ENCODE measurements at places on chromosomes 1 and 21.
A peak's percentile ranks its signal among the peaks of the same experiment; 100 is the strongest.

- no peak for DNase-seq
Measured at GRCh38 chr1:21525340-21525717, 16.1 kb downstream of the ALPL start.

DNA sequence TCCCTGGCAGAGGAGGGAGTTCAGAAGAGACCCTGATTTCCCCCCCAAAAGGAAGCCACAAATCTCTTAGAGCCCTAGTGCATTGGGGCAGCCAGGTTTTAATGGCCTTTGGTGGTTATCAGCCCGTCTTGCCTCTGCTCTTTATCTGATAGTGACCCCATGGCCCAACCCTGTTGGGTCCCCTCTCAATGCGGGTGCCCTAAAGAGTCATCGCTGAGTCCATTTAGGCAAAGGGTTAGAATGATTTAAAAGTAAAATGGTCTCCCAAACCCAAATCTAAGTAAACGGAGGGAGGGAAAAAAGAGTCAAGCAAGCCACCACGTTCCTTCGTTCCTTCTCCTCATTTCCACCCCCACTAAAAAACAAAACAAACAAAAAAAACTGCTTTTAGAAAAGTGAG is 164.0 kb downstream of the RUNX1 start:
- no peak for DNase-seq

DNA sequence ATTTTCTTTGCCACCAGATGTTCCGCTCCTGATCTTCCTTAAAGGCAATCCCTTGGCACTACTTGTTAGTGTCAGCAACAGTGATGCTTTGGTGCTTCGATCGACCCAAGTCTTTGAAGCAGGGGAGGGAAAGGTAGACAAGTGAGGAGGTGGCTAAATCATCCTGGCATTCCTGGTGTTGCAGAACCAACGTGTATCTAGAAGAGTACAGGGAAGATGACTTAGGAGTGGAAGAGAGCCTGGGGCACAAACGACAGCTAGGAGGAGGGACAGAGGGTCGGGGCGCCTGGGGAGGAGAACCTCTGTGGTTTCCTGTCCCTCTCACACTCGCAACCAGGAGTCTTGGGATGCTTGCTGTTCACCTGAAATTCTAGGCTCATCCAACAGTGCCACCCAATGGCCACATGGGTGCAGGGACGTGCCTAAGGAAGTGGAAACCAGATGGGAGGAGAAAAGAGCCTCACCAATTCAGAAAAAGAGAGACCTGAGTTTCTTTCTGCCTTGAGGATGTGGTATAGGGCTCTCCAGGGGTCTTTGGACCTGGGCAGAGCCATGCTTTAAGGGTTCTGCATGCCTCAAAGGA is 9.5 kb upstream of the KCNA2 start:
- DNase-seq = peak; percentile 72

DNA sequence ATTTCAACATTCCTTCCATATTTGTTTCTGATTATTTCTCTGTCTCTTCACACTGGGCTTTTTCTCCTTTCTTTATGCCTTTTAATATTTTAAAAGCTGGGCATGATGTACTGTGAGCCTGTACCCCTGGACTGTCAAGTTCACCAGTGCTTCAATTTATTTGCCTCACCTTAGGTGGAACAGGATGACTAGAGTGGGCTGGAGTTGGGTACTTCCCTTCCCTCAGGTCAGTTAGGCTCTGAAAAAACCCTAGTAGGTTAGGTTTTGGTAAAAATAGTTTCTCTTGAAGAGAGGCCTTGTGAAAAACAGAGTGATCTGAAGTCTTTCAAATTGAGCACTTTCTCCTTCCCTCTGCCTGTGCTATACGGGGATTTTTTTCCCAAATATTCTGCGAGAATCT is 163.0 kb upstream of the LYPLAL1 start:
- no peak for DNase-seq

DNA sequence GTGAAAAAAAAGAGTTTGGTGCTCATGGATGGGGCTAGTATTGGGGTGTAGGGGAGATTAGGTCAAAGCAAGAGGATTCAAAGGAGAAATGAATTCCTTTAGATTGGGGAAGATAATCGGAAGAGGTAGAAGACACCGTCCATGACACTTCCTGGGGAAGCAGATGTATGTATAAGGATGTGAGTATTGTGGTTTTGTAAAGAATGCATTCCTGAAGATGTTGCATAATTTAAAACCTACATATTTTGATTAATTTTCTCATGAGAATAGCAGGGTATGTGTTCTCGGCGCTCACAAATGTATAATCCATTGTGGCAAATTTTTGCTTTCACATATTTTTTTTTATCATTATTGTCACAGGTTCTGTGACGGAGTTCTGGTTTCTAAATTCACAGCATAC is 5.5 kb upstream of the LGALS8 start:
- DNase-seq = no peak

DNA sequence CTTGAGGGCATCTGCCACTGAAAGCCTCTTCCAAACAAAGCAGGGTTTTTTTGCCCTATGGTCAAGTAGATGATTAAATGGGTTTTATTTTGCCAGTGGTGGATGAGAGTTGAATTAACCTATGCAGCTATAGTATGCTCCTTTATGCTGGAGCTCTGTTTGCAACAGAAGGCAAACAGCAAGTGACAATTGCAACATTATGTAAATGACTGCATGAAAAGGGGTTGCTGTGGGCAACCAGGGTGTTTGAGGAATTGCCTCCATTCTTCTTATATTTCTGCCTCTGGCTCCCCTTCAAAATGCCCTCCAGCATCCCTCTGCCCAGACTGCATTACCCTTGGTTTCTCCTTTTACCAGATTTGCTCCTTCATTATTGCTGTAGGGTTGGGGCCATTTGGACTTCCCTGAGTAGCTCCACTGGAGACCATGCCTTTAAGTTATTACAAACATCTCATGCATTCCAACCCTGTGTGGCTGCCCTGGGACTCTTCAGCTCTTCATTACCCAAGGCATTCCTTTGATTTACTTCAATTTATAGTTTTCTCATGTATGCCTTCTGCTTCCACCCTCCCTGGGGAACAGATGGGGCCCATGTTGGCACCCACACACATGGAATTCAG is 398.4 kb downstream of the PRDM2 start:
- DNase-seq = no peak

- no peak for DNase-seq
Measured at GRCh38 chr1:37064039-37064438, 29.7 kb upstream of the GRIK3 start.

DNA sequence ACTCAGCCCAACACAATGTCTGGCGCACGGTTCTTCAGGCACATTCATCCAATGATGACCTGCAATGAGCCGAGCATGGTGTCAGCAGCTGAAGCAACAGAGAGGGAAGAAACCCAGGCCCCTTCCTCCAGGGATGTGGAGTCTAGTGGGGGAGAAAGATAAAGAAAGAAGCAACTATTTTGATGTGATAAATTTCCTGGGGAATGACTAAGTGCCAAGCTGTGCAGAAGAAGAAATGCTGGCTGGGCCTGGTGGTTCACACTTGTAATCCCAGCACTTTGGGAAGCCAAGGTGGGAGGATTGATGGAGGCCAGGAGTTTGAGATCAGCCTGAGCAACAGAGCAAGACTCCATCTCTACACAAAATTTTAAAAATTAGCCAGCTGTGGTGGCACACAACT is 561.8 kb downstream of the KIF26B start:
- DNase-seq = no peak

GRCh38 chr1:193649587-193649986 is 463.2 kb upstream of the B3GALT2 start:
- DNase-seq = no peak

DNA sequence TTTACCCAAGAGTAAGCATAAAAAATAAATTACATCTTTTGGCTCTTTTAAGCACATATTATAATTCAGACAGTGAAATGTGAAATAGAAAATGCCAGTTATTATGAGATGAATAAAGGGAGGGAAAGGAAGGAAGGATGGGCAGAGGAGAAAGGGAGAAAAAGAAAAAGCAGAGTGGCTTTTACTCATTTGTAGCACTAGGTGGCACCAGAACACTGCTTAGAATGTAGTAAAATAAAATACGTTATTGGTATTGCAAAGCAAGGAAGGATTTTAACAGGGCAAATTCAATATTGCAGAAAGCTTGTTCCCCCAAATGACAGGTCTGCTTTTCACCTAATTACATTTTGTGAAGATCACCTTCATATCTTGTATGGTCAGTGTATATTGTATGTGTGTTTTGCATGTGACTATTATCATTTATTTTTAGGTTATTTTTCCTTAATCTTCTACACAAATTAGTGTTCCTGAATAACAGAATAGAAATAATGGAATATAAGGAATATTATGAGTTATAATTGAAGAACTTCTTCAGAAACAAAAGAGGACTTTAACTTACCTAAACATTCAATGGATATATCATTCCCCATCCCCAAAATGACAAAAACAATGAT is 9.1 kb upstream of the PCNX2 start:
- no peak for DNase-seq

GRCh38 chr1:234932511-234933430 is 195.9 kb downstream of the TOMM20 start:
- DNase-seq = no peak

- DNase-seq = no peak
Measured at GRCh38 chr1:197268012-197268411, at the start of gene CRB1. Gene CRB1 (plus strand): TSS chr1:197268252. CDS start chr1:197268413, 161 bp downstream.

DNA sequence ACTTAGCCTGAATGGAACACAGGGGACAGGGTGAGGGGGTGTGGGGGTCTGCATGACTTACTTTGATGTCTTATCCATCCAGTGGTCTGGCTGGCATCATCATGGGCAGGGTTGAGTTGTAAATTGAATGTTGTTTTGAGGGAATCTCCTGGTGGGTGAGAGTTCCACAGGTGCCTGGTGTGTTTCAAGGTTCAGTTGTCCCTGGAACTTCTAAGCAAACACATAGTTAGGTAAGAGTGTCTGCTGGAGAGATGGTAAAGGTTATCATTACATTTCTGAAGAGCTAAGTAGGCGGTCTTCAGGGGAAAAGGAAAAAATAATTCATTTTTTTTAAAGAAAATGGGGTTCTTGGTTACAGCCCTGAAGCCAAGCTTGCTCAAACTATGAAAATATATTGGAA is 46.0 kb upstream of the SIPA1L2 start:
- DNase-seq = no peak

DNA sequence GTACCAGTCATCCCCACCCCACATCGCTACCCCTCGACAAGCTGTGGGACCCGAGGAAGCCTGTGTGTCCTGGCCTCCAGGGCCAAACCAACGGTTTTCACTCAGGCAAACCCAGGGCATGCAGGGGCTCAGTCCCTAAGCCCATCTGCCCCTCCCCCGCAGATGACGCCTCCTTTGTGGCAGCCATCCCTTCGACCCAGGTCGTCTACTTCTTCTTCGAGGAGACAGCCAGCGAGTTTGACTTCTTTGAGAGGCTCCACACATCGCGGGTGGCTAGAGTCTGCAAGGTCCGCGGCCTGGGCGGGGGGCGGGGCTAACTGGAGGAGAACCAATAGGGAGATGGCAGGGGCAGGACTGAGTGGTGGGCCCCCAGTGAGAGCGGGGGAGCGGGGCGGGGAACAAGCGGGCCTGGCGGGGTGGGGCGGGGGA is 7.4 kb downstream of the SEMA4A start:
- peak; percentile 92 for DNase-seq

DNA sequence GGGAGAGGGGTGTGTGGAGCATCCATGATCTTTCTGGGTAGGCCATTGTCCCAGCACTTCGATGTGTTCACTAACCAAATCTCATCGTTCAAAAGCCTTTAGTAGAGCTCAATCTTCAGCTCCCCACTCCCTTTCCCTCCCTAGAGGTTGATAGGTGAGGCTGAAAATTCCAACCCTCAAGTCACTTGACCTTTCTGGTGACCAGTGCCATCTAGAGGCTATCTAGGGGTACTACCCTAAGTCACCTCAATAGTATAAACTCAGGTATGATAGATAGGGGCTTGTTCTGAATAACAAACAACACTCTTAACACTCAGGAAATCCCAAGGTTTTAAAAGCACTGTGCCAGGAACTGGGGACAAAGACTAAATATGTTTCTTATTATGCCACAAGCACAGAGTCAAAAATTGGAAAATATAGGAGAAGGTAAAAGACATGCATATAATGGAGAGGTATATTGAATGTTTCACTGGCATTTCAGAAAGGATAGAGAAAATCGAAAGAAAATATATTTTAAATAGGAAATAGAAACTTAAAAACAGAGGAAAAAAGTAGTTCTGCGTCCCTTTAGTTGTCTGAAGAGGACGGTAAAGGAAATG is 42.9 kb upstream of the CD53 start:
- DNase-seq = no peak

DNA sequence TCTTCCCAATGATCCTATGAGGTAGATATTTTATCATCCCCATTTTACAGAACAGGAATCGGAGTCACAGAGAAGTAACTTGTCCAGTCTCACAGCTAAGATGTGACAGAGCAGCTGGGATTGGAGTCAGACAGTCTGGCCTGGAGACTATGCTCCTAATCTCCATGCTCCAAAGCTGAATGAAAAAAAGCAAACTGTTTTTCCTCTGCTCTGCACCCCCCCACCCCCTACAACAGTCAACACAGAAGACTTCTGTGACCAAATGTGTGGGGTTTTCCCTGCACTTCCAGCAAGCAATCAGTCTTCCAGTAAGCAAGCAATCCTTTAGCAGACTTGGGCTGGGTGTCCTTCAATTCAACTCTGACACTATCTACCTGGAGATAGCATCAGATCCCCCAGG is 33.2 kb downstream of the KIRREL1 start:
- DNase-seq = no peak

Data from right forelimb (tissue), 1 donor.